ENCODE measurements at places on chromosomes 12 and 14. TPM values are rescaled to one million over a fixed set of nuclear protein-coding genes. Genes with fewer than 3 reads are reported as not detected.

Gene TPPP2
- not detected for polyA plus RNA-seq

Gene BDKRB2
- not detected for polyA plus RNA-seq

Gene ERBB3
- polyA plus RNA-seq: 0.07 TPM

Gene TSPAN11
- 1.5 TPM for polyA plus RNA-seq

Gene GCN1
- 3.6 TPM for polyA plus RNA-seq

Gene OVCH1
- polyA plus RNA-seq: 3.0 TPM

Gene OR6C2
- not detected for polyA plus RNA-seq

Gene STYK1
- polyA plus RNA-seq: not detected

Gene HAL
- polyA plus RNA-seq: not detected

Gene XPOT
- 88.6 TPM for polyA plus RNA-seq

Gene RTL1
- polyA plus RNA-seq: not detected

Gene LGR5
- not detected for polyA plus RNA-seq

Gene AHNAK2
- polyA plus RNA-seq: 6.1 TPM
